ENCODE measurements at places on chromosomes 5 and 9.

DNA sequence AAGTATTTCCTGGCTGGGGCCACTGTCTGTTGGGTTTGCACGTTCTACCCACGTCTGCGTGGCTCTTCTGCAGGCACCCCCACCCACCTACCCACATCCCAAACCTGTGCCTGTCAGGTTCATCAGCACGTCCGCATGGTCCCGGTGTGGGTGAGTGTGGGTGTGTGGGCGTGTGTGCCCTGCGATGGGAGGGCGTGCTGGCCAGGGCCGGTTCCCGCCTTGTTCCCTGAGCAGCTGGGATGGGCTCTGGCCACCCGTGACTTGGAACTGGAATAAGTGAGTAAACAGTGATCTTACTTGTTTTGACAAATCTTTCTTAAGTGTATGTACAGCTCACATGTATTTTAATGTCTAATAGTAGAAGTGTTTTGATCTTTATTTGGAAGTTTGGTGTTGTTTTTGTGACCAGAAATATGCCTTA is 20.4 kb downstream of the ERGIC1 start:
- DNase-seq = no peak

DNA sequence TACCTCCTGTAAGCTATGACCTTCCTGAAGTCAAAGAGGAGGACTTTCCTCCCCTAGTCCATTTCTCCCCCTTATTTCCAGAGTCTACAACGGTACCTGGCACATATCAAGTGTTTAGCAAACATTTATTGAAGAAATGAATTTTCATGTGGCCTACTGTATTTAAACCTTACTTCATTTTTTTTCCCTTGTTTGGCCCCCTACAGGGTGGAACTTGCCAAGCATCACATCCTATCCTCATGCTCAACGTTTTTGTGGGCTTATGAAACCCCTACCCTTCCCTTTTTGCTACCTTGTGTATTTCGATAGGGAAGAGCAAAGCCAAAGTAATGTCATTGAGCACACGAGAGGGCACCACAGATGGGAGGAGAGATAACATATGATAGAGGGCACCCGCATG is 1857.8 kb upstream of the WWC1 start:
- DNase-seq = no peak

DNA sequence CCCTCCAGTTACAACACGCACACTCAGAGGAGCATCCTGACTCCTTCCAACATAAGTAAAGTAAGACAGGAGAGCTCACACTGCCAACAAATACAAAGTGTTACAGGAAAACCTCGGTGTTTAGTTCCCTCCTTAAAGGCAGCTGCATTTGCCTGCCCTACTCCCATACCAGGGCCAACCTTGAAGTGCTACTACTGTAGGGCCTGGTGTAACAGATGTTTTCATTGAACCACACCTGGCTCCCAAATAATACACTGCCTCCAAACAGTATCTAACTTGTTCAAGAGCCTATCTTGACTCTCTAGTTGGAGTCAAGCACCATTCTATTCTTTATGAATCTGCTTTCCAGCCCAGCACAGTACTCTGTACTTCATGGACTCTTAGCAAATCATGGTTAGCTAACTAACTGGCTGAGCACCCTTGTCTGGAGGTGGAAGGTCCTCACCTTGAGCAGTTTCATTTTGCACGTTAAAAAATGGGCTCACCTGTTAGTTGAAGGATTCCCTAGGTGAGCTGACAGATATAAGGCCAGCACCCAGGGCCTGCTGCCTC is 34.6 kb downstream of the TTC39B start:
- no peak for DNase-seq

DNA sequence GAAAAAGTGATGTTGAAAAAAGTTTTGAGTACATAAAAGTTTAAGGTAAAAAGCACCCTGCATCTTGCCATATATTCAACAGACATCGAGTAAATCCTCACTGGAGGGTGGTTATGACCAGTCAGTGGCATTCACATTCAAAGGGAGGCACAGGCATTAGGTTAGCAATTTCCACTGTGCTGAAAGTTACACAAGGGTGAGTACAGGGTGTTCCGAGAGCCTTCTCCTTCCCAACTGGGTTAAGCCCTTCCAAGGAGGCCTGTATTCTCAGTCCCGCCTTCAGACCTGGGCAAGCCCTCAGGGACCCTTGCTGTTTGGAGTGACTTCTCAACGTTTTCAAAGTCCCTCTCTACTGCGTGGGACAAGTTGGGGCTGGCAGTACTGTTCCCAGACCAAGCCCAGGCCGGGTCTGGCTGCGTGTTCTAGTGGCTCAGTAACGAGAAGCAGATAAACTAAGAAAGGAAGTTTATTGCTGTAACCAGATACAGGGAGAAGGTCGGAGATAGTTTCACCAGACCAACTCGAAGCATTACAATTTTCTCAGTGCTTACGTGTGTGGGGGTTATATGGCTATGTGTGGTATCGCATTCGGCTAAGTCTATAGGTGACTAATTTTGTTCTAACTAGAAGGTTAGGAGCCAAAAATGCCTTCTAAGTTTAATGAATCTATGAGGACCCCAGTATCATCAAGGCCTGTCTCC is 13.0 kb upstream of the SETX start:
- DNase-seq = no peak

DNA sequence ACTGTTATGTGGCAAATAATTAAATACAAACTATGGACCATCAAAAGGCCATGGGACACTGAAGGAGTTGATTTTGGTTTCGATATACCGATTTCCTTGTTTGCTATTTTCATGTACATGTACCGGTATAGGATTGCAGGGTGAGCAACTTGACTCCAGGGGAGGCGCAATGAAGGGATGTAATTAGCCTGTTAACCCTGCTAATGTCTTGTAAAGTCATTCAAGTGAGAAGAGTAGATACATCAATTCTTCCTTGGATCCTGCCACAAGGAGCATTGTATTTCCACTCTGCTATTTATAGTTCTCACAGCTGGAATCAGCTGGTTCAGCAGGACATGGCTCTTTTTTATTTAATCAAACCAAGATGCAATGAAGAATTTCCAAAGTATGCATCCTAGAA is 102.0 kb downstream of the STK32A start:
- DNase-seq = no peak

GRCh38 chr9:88673886-88674285 is 138.9 kb downstream of the NXNL2 start:
- no peak for DNase-seq

- no peak for DNase-seq
Observed at GRCh38 chr9:114411452-114411851, 23.7 kb upstream of the AKNA start.

GRCh38 chr9:1871626-1872419 is 143.3 kb upstream of the SMARCA2 start:
- peak; percentile 16 for DNase-seq

- DNase-seq = no peak
Observed at GRCh38 chr9:14119694-14120514, 194.0 kb downstream of the NFIB start.

GRCh38 chr9:28810388-28811075 is 1237.3 kb upstream of the C9orf72 start:
- no peak for DNase-seq
